NCI-H2171 treated with DMSO at 0.1 percent for 48 hours (cell line): ENCODE measurements at places on chromosomes 2 and 18.

DNA sequence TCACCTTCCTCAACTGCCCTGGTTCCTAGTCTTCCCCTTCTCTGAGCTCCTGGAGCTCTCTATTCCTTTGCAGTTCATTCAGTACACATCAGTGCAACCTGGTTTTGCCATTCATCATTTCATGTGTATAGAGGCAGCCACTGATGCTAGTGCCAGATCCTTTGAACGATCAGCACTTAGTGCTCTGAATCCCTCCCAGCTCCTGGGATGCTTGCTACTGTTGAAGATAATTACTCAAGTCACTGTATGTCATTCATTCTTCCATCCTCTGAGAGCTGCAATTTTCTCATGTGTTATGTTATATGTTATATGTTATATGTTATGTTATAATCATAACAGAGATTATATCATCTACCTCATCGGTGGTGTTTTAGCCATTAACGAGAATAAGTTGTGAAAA lies 98.5 kb upstream of the UXS1 start:
- no peak for DNase-seq

GRCh38 chr2:241777686-241778627 lies 1.3 kb downstream of the GAL3ST2 start:
- DNase-seq, result no peak

DNA sequence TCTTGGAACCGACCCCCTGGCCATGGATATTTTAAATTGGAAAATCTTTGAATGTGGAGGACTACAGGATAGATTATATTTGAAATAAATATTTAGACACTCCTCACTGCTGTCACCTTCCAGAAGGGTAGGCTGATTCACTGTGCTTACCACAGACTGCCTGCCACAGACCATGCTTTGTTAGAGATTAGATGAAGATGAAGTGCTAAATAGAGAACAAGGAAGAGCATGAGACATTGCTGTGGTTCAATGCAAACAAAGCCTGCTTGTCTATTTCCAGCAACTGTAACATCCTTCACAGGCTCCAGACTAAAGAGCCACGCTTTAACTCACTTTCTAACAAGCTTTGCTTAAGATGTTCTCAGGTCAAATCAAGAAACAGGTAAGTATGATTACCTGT lies 81.0 kb upstream of the TMEM17 start:
- no peak for DNase-seq

GRCh38 chr2:28665041-28665704 lies 86.5 kb upstream of the PPP1CB start:
- DNase-seq, result no peak

DNA sequence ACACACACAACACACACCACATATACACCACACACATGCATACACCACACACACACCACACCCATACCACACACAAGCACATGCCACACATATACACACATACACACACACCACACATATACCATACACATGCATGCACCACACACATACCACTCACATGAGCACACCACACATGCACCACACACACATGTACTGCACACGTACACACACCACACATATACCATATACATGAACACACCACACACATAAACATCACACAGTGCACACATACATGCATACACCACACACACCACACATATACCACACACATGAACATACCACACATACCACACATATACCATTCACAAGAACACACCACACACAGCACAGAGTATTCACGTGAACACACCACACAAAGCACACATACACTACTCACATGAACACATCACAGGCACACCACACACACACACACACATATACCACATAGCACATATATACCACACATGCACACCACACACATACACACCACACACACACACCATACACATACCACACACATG lies 219.9 kb upstream of the RAB6C start:
- no peak for DNase-seq

DNA sequence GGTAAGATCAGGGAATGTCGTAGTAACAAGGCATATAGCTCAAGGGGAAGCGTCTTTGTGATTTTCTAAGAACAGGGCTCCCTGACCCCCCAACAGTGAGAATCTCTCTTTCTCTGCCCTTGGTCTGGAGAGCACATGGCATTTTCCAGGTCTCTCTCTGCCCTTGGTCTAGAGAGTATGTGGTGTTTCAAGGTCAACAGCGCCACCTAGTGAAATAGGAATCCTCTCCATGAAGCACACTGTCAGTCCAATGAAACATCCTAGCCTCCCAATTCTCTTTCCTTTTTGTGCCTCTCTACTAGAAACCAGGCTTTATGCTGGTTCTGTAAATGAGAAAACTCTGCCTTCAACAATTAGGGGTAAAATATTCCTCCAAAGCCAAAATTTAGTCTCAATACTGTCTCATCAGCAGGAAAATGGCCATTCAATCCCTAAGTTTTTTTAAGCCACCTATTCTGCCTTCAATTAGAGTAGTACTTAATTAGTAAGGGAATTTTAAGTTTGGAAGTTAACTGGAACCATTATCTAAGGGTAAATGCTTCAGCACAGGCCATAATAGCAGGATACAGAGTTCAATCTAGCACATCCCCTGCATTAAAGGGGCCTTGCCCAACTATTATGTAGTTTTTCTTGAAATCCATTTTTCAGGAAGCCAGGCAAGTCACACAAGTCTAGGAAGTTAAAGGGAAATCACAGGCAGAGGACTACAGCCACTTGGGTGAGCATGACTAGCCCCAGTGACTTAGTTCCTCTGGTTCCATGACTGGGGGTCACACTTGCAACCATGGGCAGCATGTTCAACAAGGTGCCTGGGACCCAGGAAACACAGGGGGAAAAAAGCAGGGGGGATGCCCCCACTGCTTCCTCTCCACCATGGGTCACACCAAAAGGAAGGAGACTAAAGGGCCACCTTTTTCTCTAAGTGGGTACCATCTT lies 12.4 kb downstream of the DYM start:
- peak; percentile 53 for DNase-seq

GRCh38 chr18:41809652-41810051 lies 145.4 kb upstream of the PIK3C3 start:
- peak; percentile 10 for DNase-seq

DNA sequence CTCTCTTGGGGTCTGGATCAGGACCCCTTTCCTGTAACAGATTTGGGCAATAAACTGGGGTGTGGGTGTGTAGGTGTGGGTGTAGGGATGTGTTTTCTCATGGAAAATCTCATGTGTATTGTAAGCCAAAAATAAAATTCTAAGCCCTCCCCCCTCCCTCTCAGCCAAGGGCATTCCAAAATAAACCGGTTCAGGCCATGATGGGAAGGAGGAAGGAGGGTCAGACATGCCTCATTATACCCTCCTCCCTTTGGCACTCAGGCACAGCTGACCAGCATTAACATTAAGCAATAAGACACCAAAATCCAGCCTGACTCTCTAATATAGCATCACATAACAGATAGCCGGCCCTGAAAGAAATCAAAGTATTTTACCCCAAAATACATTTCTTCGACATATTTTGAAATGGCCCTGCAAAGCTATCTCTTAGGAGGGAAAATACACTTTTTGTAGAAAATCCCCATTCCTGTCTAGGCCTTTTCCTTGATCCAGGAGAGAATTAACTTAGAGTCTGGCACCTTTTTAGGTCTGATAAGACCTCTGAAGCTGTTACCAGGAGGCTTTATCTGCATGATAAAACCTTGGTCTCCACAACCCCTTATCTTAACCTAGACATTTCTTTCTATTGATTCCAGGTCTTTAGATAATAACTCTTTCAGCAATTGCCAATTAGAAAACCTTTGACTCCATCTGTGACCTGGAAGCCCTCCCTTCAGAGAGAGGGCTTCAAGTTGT lies 128.7 kb upstream of the COL5A2 start:
- no peak for DNase-seq

DNA sequence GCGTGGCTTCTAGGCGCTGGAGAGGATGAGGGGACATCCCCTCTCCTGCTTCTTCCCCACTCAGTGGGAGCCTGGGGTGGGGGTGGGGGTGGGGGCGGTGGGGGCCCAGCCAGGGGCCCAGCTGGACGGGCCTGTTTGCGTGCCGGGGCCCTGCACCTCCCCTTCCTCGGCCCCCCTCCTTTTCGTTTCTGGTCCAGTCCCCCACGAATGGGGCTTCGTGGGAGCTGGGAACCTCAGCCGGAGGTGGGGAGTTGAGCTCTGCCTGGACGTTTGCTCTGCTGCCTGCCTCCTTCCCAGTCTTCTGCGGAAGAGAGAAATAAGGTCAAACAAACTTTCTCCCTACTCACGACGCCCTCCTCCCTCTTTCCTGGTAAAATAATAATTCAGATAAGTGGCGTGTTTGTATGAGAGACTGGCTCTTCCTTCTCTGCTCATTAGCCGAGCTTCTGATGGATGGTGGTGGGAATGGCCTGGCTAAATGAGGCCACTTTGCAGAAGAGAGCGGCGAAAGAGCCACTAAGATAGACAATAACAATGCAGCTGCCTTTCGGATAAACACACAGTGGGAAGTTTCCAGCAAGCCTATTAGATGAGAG lies 782 bp downstream of the MTA3 start:
- peak; percentile 24 for DNase-seq

DNA sequence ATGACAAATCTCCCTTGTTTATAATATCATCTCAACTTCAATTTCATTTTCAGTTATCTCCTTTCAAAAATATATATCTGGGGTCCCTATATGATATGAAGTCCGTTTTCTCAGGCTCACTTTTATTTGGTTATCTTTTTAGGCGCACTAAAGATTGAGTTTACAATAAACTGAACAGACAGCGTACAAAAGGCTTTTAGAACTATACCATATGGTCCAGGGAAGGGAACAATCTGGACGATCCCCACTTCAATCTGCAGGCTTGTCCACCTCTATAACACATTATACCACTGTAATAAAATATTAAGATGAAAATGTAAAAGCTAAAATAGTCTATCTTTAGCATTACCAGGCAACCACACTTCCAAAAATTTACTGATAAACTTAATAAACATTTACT lies 289.9 kb downstream of the ZEB2 start:
- DNase-seq, result peak; percentile 75

DNA sequence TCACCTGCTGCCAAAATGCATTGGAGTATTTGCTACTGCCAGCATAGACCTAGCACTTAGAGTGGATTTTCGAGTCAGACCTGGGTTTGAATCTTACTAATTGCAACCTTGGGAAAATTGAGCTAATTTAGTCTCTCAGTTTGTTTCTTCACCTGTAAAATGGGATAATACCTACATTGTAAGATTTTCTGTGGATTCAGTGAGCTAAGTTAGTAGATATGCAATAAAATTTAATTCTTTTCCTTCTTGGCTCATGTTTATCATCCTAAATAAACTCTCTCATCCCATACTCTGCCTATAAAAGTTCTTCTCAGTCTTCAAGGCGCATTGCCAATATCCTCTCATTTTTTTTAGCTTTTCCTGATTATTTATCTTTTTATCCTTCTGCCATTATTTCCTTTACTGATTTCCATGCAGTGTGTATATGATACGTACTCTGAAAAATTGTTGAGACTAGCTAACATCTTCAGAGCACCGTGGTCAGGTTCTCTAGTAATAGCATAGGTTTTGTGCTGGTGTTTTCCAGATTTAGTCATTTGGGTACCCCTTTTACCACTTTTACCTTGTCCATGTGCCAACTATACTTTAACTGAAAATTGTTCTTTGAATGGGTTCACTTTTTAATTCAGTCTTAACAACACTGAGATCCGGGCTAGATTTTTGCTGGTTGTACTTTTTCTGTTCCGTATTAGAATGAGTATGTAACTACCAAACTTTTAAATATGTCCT lies 7.3 kb downstream of the CEP192 start:
- DNase-seq, result no peak

DNA sequence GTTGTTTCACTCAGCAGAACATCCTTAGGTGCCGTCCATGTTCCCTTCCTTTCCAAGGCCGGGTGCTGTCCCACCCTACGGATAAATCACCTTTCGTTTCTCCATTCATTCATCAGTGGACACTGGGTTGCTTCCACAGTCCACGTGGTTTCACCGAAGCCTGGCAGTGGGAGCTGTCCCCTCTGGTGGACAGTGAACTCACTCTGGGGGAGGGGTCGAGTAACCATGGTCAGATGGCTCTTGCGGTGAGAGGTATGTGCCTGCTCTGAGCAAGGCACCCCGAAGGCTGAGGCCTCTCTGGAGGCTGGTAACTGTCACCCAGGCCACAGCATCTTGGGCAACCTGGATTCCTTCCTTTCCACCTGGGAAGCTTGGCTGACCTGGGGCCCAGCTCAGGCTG lies 61.5 kb upstream of the TWIST2 start:
- DNase-seq, result no peak

GRCh38 chr18:55513161-55513560 lies 74.8 kb downstream of the TCF4 start:
- no peak for DNase-seq

DNA sequence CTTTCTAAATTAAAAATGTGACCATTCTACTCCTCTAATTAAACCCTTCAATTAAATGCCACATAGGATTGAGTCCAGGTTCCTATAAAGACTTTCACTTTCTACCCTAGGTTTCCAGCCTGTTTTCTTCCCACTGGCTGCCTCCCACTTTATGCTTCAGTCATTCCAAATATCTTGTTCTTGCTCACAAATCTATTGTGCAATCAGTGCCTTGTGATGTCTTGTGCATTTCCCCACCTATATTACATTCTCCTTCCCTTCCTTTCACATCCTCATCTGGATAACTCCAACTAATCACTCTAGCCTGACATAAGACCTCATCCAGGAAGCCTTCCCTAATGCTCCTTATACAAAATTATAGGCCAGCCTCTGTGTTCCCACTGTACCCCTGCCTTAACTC lies 281.7 kb upstream of the LRATD1 start:
- DNase-seq, result no peak

DNA sequence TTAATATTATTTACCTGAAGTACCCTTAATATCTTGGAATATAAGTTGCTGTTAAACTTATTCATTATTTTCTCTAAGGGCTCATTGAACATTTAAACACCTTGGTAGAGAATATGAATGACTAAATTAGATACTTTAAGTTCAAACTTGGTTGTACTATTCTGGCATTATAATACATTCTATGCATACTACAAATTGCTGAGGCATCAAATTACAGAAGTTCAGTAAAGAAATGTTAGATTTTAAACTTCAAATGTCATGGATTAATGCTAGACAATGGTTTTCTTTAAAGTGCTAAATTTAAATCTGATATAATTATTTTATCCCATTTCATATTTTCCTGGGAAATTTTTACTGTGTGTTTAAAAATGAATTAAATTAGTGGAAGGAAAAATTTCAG lies 63.1 kb downstream of the CDCA7 start:
- no peak for DNase-seq

GRCh38 chr2:26942543-26943295 lies 27.7 kb upstream of the MAPRE3 start:
- DNase-seq, result peak; percentile 63

DNA sequence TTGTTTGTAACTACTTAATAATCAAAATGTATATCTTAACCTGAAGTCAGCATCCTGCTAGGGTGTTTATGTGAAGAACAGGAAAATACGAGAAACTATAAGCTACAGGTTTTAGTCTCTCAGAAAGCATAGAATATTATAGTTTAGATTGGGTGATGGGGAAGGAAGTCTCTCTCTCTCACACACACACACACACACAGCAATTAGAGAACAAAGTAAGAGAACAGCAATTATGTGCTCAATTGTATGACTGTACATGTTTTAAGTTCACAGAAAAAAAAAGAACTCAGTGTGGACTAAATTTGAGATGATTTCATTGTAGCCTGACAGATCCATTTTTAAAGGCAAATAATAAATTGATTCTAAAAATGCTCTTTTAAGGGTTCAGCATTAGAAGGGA lies 94.3 kb upstream of the ZNF516 start:
- no peak for DNase-seq
